T-helper 17 cell (primary cell): ENCODE measurements at places on chromosomes 4 and X. TPM values are rescaled to one million over a fixed set of nuclear protein-coding genes. Genes with fewer than 3 reads are reported as not detected.

DNA sequence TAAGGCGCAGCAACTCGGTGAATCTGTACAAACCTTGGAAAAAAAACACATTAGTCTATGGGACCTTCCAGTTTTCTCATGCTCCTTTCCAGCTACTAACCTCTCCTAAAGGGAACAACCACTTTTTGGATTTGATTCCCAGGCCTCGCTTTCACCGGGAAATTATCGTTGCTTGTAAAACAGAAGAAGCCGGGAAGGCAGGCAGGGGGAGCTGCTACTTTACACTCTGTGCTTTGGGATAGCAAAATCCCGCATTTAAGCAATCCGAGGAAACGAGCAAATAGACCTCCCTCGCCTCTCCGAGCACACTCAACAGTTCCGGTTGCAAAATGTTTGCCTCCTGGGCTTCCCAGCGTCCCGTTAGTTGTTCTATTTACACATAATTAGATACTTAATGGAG, 1.2 kb downstream of the CD38 start:
- DNase-seq, result no peak

The FAT1 gene
- not detected for total RNA-seq

- no peak for DNase-seq
Measured at GRCh38 chr4:168711197-168712140, 214.6 kb downstream of the PALLD start.

- DNase-seq, result no peak
Measured at GRCh38 chrX:789096-789495, 158.5 kb downstream of the SHOX start.

- DNase-seq, result peak; percentile 35
Measured at GRCh38 chrX:40098264-40099054, 701 bp upstream of the BCOR start.

- no peak for DNase-seq
Measured at GRCh38 chr4:138976526-138976925, 39.1 kb upstream of the NOCT start.

GRCh38 chr4:157217708-157218107, 2.8 kb upstream of the GRIA2 start:
- DNase-seq, result no peak

DNA sequence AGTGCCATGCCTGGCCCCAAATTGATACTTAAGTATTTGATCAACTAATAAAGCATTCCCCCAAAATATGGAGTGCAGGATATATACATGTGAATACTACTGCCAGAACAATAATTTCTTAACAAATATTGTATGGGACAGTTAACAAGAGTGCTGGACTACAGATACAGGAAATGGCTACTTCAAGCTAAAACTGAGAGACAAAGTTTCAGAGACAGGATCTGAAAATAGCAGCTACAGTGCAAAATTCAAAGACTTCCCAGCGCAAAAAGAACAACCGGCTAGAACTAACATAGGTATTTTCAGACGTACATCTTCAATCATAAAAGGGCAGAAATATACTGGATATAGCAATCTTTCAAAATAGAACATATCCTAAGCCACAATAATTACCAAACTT, 6.3 kb downstream of the ATRX start:
- DNase-seq, result no peak

DNA sequence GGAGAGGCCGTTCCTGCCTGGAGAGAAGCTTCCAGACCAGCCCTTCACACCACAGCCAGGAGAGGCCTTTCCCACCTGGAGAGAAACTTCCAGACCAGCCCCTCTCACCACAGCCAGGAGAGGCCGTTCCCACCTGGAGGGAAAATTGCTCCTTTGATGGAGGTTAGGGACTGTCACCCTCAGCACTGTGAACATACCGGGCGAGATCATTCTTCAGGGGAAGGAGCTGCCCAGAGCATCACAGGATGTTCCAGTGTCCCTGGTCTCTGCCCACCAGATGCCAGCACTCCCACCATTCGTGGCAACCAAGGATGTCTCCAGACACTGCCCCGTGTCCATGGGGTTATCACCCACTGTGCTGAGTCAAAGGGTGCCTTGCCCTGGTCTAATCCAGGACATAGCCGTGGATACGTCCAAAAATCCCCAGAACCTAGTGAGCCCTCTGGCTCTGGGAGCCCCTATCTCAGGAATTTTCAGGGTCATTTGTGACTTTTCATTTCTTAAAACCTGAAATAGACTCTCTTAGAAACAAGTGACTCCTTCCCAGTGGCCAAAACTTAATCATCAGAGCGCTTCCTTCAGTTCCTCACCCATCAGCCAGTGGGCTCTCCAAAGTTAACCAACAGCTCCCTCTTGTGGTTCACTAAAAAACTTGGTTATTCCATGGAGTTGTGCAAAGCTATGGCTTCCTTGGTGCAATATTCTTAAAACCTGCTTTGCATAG, 80.2 kb downstream of the CRMP1 start:
- no peak for DNase-seq

- DNase-seq, result no peak
Measured at GRCh38 chr4:175330236-175330635, 412.1 kb downstream of the ADAM29 start.

The FGA gene
- total RNA-seq, result not detected

The RASSF6 gene
- 1.7 TPM for total RNA-seq

The IL21 gene
- total RNA-seq, result 0.77 TPM

GRCh38 chr4:22410645-22411247, 105.1 kb downstream of the ADGRA3 start:
- no peak for DNase-seq

DNA sequence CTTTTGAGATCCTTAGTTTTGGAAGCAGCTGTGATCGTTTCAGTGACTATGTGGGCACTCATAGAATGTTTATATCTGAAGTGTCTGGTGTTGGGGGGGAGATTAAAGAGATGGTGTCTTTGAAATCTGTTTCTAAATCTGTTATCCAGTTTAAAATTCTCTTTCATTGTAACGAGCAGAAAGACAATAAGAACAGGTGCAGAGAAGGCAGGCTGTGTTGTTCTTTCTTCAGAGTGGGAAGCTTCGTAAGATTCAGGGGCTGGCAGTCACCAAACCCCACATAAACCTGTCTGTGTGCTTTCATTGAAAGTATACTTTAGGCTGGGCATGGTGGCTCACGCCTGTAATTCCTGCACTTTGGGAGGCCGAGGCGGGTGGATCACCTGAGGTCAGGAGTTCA, 16.3 kb upstream of the DHRSX start:
- DNase-seq, result no peak

The ZCCHC12 gene
- not detected for total RNA-seq

DNA sequence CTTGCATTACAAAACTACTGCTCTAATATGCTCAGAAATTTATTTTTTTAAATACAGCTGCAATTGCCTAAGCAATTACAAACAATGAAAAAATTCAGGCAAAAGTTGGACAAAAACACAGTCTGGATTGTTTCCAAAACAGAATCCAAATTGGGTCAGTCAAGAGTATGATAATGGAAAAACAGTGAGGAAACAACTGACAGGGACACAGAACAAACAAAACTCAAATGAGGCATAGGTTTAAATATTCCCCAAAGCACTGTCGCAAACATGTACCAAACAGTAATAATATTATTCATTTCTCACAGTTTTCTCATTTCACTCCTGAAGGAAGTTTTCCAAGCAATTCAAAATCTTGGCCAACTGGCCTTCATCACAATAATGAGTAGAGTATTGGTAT, 386.6 kb downstream of the CENPC start:
- DNase-seq, result no peak

DNA sequence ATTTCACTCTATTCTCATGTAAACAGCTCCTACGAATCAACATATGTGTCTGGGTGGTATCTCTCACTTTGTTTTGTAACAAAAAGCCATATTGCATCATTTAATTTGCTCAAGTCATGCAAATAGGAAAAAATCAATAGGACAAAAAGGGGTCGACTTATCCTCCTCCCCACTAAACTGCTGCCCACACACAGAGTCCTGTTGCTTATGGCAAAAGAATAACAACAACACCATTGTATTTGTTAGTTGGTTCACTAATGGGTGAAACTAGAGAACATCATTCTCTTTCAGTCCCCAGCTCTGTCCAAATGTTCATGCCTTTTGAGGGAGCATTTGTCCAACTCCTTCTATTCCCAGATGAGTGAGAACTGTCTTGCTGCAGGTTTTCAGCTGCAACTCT, 2.1 kb downstream of the HHIP start:
- DNase-seq, result no peak

DNA sequence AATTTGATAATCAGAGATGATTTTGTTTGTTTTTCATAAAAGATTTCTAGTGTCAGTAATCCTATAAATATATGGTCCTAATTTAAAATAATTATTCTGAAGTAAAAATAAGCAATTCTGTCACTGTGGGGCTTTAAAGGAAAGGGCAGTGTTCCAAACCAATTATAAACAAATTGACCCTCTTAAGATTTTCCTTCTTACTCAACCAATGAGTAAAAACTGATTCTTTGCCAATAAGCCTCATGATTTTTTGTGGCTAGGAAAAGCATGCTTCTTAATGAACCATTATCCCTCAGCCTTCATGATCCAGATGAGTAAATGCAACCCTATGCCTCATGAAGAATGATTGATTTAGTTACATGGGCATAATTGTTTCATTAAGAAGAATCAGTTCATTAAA, 1010.4 kb downstream of the ADGRL3 start:
- DNase-seq, result no peak

The EREG gene
- 6.2 TPM for total RNA-seq

DNA sequence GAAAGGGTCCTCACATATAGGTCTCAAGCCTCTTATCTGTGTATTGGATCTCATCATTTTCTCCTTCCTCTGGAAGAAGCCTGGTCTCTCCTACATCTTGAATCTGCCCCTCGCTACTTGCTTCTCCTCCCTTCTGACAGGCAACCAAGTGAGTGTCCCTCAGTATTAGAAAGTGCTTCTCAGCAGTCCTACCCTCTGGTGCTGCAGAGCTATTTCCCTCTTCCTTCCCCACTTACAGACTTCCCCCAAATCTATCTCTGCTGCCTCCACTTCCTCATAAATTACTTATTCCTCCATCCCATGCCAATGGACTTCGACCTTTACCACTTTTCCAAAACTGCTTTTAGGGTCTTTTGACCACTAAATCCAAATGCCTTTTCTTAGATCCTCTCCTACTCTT, 129.1 kb upstream of the NAP1L5 start:
- no peak for DNase-seq

DNA sequence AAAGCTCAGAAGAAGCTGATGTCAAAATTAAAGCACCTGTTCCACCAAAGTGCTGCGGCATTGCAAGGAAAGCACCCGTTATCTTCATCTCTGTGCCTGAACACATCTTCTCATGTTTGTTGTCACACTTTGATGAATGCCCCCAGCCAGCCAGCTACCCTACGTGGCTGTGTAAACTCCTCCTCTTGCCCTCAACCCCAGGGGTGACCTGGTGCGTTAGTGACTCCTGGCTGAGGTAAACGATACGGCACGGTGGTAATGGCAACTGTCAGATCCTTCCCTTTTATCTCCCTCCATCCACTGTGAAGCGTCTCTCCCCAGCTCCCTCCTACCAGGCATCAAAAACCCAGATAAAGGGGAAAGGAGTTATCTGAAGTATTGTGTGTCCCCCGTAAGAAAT, 90.6 kb upstream of the WWC2 start:
- no peak for DNase-seq

DNA sequence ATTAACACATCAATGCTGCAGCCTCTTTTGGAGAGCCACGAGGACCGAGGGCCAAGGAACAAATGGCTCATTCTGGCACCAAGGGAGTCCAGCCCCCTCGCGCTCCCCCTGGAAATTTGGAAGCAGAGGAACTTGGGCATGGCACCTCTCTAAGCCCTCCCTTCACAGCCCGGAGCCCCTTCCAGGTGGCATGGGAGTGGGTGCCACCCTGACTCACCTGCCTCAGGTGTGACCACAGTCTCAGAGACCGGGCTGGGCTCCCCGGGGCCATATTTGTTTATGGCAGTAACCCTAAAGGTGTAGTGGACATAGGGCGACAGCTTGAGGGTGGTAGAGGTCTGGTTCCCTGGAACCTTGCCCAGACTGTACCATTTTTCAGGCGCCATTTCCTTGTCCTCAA, 18.8 kb downstream of the L1CAM start:
- no peak for DNase-seq

GRCh38 chr4:164802301-164802901, 48.5 kb downstream of the SMIM31 start:
- DNase-seq, result no peak

The MAOB gene
- not detected for total RNA-seq

- DNase-seq, result no peak
Measured at GRCh38 chr4:38842994-38843393, 13.6 kb downstream of the TLR6 start.

GRCh38 chr4:101356928-101357327, 9.6 kb upstream of the PPP3CA start:
- no peak for DNase-seq

The UGT2B10 gene
- total RNA-seq, result not detected

The GRIA2 gene
- total RNA-seq, result not detected

The SSX2B gene
- total RNA-seq, result not detected
